CD14-positive monocyte (primary cell): ENCODE measurements at places on chromosomes 1 and 21.

GRCh38 chr1:151862604-151863003, 9.1 kb upstream of the THEM5 start:
- no peak for DNase-seq

DNA sequence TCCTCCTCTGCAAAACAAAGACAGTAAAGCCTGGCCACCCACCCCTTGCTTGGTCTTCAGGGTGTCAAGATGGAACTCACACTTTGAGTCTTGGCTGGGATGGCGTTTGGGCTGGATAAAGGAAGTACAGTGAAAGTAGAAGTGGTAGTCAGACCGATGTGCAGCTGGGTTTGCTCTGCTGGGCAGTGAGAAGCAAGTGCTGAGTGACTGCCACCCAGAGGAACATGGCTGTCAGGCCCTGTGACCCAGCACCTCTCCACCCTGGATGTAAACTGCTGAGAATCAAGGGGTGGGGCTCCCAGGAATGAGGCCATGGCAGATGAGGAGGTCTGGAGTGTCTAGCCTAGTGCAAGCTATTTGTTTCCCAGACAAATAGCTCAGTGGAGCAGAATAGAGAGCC, 51.2 kb downstream of the POFUT2 start:
- no peak for DNase-seq

DNA sequence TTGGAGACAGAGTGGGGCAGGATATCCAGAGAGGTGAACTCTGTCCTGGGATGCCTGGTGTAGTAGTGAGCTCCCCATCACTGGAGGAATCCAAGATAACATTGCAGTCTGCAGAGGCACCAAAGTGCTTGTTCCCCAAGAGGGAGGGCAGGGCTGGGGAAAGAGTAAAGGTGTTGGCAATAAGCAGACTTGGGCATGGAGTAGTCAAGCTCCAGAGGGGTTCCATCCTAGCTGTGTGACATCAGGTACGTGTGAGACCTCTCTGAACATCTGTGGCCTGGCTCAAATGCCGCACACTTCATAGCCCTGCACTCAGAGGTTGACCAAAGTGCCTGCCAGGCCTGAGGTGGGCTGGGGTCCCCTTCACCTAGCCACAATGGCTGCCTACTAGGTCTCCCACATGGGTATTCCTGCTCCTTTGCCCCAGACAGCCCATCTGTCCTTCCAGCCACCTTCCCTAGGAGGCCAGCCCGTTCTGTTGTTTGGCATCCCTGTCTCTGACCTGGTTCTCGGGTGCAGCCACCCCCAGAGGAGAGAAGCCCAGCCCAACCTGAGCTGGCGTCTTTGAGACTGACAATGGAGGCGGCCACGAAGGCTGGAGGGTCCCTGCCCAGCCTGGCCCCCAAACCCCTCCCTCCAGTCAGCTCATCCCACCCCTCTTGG, 2.8 kb upstream of the ARF1 start:
- no peak for DNase-seq

GRCh38 chr1:10841118-10841517, 44.7 kb upstream of the CASZ1 start:
- DNase-seq: no peak

DNA sequence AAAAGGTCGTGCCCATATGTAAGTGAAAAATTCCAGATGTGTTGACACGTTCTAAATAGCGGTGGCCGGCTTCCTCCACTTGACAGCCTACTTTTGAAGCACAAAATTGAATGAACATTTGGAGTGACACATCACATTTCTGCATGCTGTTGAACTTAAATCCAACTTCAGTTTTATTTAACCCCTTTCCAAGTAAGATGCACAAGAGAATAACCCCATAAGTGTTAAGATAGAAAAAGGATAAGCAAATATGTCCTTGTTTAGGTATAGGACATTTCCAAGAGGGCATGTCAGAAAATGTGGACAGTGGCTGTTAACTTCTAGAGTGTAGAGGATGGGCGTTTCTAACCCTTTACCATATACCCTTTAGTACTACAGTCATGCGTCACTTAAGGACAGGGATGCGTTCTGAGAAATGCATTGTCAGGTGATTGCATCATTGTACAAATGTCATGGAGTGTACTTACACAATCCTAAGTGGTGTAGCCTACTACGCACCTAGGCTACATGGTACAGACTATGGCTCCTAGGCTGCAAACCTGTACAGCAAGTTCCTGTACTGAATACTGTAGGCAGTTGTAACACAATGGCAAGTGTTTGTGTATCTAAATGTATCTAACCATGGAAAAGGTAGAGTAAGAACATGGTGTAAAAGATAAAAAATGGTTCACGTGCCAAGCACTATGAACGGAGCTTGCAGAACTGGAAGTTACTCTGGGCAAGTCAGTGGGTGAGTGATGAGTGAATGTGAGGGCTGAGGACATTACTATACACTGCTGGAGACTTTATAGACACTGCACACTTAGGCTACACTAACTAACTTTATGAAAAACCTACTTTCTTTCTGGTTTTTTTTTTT, 9.3 kb upstream of the FAM89A start:
- peak; percentile 69 for DNase-seq

GRCh38 chr1:91798740-91799139, 87.2 kb downstream of the TGFBR3 start:
- no peak for DNase-seq

DNA sequence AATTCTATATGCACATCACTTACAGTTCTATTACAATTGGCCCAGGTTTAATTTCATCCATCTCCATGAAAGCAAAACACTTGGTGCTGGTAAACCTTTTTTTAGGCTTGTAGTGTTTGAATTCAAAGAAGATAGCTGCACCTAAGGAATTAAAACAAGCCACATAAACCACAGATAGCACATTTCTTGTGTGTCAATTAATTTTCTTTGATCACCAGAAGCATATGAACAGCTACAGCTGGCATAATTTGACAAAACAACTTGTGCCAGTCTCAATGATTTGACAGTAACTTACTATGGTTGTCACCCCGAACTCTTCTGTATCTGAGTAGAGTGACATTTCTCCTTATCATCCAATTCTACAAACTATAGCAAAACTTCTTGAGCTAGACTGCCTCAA, 42.2 kb downstream of the AIDA start:
- DNase-seq: no peak

DNA sequence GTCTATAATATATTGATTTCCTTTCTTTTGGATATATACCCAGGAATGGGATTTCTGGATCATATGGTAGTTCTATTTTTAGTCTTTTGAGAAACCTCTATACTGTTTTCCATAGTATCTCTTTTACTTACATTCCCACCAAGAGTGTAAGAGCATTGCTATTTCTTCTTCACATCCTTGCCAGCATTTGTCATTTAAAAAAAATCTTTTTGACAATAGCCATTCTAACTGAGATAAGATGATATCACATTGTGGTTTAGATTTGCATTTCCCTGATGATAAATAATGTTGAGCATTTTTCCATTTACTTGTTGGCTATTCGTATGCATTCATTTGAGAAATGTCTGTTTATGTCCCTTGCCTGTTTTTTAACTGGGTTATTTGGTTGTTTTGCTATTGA, 467.4 kb downstream of the COL11A1 start:
- no peak for DNase-seq

DNA sequence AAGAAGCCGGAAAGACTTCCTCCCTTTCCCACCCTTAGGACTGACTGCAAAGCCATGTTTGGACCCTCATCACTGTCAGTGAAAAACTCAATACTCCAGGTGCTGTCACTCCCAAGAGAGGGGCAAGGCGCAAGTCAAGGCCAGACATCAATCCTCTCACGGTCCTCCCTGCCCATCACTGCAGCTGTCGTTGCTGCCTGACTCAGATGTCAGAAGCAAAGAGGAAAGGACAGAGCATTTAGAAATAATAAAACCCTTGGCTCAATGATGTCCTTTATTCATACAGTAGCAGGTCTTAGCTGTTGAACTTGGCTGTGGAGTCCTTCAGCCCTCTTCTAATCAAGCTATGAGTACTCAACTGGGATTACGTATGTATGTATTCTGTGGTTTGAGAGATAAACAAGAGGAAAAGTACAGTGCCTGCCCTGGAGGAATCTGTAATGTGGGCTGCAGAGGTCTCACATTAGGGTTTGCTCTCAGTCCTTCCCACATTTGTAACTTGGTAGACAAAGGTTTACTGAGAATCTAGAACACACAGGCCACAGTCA, 13.5 kb downstream of the SUSD4 start:
- no peak for DNase-seq
